Neural progenitor cell (in vitro differentiated cells): ENCODE measurements at places on chromosomes 13 and 19. TPM values are rescaled to one million over a fixed set of nuclear protein-coding genes. Genes with fewer than 3 reads are reported as not detected.

- no peak overlapping the region for H3K27ac ChIP-seq
- peaks cover 11% of the 10 kb centered on the region for H3K4me1 ChIP-seq
- no peak for DNase-seq
These were observed 244.4 kb upstream of the SLITRK1 start for GRCh38 chr13:84126671-84127171.

DNA sequence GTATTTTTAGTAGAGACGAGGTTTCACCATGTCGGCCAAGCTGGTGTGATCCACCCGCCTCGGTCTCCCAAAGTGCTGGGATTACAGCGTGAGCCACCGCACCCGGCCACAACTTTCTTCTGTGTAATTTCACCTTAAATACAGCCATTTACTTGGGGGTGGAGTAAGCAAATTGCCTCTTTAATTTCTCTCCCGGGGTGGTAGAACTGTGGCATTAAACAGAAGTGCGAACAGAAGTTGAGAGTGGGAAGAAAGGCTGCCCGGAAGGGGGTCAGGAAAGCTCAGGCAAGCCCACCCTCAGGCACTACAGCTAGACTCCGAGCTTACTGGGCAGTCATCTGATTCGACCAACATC, 475 bp upstream of the DNAJC15 start:
- H3K27ac ChIP-seq, result no peak overlapping the region
- H3K4me1 ChIP-seq, result peaks cover 12% of the 10 kb centered on the region
- DNase-seq, result no peak
- peak overlapping the region; percentile 43 for H3K4me3 ChIP-seq
- H3K27me3 ChIP-seq, result no peaks in the 10 kb centered on the region

NLRP7 gene
- 0.09 TPM in 1 of 2 replicates, not detected in the other for total RNA-seq

- no peak for DNase-seq
- no peaks in the 10 kb centered on the region for H3K36me3 ChIP-seq
- no peaks in the 10 kb centered on the region for H3K27me3 ChIP-seq
- H3K4me1 ChIP-seq, result peaks cover 37% of the 10 kb centered on the region
- no peak overlapping the region for H3K27ac ChIP-seq
- no peak overlapping the region for H3K4me3 ChIP-seq
These were observed 372.7 kb downstream of the LIG4 start for GRCh38 chr13:107842562-107843180.

DNA sequence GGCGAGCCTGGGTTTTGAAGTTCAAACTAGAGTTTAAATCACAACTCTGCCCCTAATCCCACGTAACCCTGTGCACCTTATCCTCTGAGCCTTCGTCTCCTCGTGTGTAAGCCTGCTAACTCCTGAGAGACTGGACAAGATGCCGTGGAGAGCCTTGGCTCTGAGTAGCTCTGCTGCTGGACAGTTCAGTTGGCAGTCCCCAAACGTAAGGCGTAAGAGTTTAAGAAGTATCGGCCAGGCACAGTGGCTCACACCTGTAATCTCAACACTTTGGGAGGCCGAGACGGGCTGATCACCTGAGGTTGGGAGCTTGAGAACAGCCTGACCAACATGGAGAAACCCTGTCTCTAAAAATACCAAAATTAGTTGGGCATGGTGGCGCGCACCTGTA, 4.7 kb upstream of the CD79A start:
- no peak for DNase-seq
- H3K36me3 ChIP-seq, result no peaks in the 10 kb centered on the region
- H3K27me3 ChIP-seq, result peaks cover 4% of the 10 kb centered on the region
- no peaks in the 10 kb centered on the region for H3K4me1 ChIP-seq
- H3K4me3 ChIP-seq, result no peak overlapping the region
